ENCODE measurements at places on chromosomes 7 and 10. TPM values are rescaled to one million over a fixed set of nuclear protein-coding genes. Genes with fewer than 3 reads are reported as not detected.

DNA sequence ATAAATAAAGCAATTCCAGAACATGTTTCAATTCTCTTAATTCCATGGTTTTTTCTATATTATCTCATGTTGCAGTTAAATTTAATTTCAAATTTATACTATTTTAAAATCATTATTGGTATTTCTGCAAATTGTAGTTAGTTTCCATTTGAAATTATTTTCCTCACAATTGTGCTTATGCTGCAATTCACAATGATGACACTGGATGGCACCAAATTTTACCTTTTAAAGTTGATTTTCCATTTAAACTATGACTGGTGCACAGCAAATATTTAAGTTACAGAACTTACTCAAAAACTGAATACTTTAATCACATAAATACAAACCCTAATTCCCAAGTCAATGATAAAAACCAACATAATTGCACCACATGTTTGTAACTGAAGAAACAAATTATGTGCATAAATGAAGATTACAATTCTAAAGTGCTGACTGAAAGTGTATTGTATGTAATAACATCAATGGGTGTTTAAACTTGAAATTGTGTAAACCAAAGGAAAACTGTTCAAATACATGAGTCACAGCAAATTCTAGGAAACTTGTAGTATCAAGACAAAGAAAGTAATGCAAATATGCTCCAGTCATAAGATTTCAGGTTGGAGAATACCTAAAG lies 75.3 kb upstream of the AASS start:
- no peak for DNase-seq

Gene LIPK
- total RNA-seq: not detected

Gene SFRP4
- total RNA-seq: 0.59 TPM

DNA sequence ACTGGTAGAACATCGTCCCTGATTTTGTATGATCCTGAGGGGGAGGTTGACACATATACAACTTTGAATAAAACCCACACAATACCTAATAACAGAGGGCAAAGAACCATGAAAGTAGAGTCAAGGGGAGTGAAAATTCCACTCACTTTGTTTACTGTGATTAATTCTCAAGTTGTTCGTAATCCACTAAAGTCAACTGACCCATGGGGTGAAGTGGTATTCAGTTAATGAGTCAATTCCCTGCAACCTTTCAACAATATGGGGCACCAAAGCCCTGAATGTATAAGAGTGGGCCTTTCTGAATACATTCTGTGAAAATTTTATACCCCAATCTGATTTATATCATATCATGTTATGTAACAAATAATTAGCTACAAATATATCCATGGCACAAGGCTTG lies 39.0 kb upstream of the C10orf67 start:
- no peak for DNase-seq

DNA sequence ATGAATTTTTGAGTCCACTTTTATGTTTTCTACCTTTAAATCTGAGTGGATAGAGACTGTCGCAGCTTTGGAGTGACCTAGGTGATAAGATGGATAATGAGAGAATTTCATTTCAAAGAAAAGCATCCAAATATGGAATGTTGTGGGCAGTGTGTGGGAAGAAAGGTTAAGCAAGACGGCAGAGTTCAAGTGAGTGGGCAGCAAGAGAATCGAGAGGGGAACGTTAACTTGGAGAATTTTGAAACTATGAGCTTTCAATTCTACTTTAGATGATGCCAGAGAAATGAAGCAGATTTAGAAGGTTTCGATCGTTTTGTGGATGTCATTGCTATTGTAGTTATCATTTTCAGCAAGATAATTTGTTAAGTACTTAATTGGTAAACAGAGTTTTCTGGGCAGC lies 73.0 kb downstream of the XRCC2 start:
- no peak for DNase-seq

- DNase-seq: no peak
These were observed 92.0 kb downstream of the LYZL2 start for GRCh38 chr10:30537586-30537985.

Gene ST8SIA6
- total RNA-seq: 6.3 TPM

DNA sequence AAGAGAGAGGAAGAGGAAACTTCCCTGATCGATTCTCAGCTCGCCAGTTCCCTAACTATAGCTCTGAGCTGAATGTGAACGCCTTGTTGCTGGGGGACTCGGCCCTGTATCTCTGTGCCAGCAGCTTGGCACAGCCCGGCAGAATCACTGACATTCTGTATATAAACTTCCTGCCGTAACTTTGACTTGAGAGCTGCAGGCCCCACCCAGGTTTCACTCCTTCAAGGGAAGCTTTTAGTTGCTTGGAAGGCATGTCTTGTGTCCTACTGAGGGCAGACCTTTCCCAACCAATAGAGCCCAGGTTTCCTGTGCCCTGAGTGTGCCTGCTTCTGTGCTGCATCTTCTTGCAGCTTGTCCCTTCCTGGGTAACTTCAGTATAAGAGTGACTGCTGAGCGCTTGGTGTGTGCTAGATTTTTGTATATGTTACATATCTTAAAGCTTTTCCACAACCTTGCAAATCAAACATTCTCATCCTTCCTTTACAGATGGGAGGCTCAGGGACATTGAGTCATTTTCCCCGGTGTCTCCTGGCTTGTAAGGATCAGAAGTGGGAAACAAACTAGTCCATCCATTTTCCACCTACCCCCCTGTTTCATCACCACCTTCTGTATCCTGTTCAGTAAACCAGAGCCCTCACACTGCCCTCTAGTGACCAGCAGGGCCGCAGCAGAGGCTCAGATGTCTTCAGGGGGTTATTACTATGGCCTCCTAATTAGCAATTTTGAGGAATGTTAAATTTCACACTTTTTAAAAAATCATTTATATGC lies 225.2 kb upstream of the PRSS58 start:
- DNase-seq: no peak

- DNase-seq: peak; percentile 61
These were observed 60.9 kb downstream of the TMEM270 start for GRCh38 chr7:73921623-73922528.

DNA sequence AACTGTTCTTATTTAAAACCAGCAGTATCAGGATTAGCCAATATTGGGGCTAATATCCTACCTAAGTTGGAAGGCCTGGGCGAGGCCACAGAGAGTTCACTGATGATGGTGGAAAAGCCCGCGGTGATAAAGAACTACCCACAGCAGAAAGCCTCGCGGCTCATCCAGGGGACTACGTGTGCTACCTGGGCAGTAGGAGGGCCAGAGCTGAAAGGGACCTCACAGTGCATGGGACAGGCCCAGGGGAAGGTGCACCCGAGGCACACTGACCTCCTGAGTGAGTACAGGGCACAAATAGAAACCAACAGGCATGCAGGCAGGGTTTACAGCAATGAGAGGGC lies 1.4 kb downstream of the WDR86 start:
- no peak for DNase-seq

Measured in Right ventricle myocardium superior (tissue), 1 donor.